ENCODE measurements at places on chromosomes 6 and 20.
A peak's percentile ranks its signal among the peaks of the same experiment; 100 is the strongest.

DNA sequence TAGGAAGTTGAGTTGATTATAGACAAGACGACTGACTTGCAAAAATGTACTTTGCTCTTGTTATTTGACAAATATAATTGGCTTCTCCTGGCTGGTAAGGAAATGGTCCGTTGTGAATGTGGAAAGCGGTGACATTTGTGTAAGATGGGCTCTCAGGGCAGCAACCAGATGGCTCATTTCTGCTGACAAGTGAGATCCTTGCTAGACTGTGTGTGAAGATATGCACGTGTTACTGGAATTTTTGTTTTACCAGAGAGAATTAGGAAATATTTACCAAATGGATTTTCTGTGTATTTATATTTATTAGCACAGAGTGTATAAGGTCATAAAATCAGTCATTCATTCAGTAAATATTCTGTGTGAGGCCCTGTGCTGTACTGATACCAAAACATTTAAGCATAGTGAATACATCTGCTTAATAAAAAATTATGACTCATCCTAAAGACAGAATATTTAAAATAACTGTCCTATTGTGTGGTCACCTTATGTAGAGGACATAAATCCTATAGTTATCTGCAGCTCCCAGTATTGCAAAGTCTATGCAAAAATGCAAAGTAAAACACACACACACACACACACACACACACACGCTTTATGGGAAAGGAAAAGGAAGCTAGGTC is 109.9 kb upstream of the ASF1A start:
- DNase-seq: no peak

GRCh38 chr6:41626917-41627316 is 11.4 kb upstream of the MDFI start:
- no peak for DNase-seq

GRCh38 chr6:80376411-80376810 is 269.9 kb downstream of the BCKDHB start:
- no peak for DNase-seq

- DNase-seq: peak; percentile 81
Observed at GRCh38 chr20:46117704-46118467, at the start of gene CD40. TSS of gene CD40 (plus strand) at chr20:46118314. CDS start at chr20:46118344, 30 bp downstream.

GRCh38 chr6:106446983-106447382 is 86.5 kb downstream of the CRYBG1 start:
- no peak for DNase-seq

DNA sequence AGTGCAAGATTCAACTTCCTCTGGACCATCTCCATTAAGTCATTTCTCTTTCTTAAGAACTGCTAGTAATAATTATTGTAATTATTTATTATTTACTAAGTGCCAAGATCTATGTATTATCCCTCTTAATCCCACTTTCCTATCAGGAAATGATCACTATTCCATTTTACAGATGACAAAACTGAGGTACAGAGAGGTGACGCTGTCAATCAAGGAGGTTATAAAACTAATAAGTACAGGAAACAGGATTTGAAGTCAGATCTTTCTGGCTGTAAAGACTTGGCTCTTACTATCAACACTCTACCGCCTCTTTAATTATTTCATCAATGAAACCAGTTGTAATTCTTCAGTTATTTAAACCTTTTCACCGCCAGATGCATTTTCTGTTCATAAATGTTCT is 37.4 kb downstream of the BLOC1S5 start:
- DNase-seq: no peak

DNA sequence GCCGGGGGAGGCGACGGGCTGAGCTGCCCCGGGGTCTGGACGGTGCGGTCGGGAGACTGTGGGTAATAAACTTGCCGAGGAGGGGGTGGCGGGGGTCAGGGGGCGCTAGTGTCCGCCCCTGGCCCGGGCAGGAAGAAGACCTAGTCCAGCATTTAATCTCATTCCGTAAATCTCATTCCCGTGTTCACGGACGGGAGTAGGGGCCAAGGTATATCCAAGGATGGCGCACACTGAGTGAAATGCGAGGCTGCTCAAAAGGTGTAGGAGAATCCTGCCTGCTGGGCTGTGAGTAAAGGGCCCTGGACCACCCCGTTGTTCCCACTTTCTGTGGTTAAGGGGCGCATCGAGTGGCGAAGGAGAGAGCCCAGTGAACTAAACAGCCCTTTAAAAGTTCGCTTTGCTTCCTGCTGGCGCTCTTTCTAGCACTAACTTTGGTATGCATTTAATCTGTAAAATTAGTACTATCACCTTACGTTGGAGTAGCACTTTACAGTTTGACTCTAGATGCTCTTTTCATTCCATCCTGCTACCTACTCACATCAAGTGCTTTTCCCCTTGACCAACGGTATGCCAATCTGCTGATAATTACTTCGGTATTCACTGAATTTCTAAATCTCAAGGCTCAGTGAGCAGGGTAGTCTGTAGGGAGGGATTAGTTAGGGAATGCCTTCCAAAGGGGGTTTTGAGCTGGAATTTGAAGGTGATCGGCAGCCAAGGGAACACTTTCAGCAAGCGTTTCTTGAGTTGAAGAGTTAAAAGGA is 730 bp downstream of the PARD6B start:
- DNase-seq: no peak

DNA sequence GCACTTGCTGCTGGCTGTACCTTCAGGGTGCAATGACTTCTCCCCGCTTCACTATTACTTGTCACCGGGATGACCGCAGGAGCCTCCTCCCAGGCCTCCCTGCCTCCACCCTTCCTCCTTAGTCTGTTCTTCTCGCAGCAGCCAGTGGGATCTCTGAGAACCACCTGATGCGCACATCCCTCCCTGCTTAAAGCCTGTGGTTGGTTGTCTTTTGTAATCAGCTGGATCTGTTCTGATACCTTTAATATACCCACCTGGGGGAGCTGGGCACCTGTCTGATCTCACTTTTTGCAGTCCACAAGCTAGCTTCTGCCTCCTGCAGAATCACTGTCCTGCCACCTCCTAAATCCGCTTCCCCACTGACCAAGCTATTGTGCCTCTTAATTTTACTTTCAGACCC is 34.6 kb downstream of the TOX2 start:
- DNase-seq: no peak

- DNase-seq: peak; percentile 87
Observed at GRCh38 chr6:11043961-11044711, at the start of gene ELOVL2. TSS of gene ELOVL2 (minus strand) at chr6:11044305. CDS start at chr6:11044230, 75 bp downstream.

GRCh38 chr20:60136645-60137401 is 178.6 kb downstream of the CDH26 start:
- no peak for DNase-seq

DNA sequence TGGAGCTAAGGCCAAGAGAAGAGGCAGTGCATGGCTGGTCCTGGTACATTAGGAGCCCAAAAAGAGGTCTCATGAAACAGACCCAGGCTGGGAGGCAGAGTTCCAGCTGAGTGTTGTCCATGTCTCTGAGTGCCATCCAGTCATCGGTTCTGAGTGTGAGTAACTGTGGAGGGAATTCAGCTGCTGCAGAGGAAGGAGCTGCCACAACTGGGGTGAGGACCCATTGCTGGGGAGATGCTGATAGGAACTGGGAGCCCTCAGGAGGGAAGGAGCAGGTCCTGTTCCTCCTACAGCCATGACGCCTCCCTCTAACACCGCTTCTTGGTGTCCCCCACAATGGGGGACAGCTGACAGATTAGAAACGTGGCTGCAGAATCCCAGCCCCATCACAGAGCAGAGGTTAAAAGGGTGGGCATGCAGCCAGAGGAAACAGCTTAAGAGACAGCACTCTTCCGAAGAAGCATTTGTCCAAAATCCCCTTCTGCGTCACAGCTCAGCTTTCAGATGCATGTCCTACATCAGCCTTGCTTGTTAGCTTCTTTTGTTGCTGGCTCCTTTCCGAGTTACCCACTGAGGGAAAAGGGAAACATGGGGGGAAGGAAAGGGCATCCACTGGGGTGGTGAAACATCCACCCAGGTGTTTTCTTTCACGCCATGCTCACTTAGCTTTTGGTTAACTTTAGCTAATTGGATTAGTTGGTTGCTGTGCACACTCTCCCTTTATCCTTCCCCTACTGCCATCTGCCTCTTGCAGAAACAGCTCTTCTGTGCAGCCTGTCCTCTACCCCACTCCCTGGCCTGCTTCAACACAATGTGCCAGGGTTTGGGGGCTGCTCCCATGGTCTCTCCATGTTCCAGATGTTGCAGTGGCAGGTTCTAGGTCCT is 239.2 kb downstream of the SYNDIG1 start:
- no peak for DNase-seq

DNA sequence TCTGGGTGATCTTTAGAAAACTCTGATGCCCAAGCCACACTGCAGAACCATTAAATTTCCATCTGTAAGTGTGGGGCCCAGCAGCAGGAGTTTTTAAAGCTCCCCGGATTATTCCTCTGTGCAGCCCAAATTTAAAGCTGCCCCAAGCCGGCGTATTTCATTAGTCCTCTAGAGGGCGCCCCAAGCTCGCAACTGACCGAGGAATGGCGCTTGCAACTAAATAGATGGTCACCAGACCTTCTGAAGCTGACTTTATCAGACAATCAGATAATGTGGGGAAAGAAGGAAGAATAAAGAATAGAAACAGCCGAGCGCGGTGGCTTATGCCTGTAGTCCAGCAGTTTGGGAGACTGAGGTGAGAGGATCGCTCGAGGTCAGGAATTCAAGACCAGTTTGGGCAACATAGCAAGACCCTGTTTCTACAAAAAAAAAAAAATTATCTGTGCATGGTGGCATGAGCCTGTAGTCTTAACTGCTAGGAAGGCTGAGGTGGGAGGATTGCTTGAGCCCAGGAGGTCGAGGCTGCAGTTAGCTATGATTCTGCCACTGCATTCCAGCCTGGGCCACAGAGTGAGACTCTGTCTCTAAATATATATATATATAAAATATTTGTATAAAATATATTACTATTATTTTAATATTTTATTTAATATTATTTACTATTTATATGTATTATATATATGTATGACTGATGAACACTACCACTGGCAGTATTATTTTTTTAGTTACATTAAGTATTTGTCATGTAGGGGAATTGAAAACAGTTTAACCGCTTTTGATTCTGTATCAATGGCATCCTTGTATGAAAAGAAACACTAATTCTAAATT is 56.0 kb downstream of the OTOR start:
- DNase-seq: peak; percentile 77

- peak; percentile 91 for DNase-seq
Observed at GRCh38 chr20:25000268-25000801, 7.8 kb upstream of the APMAP start.

DNA sequence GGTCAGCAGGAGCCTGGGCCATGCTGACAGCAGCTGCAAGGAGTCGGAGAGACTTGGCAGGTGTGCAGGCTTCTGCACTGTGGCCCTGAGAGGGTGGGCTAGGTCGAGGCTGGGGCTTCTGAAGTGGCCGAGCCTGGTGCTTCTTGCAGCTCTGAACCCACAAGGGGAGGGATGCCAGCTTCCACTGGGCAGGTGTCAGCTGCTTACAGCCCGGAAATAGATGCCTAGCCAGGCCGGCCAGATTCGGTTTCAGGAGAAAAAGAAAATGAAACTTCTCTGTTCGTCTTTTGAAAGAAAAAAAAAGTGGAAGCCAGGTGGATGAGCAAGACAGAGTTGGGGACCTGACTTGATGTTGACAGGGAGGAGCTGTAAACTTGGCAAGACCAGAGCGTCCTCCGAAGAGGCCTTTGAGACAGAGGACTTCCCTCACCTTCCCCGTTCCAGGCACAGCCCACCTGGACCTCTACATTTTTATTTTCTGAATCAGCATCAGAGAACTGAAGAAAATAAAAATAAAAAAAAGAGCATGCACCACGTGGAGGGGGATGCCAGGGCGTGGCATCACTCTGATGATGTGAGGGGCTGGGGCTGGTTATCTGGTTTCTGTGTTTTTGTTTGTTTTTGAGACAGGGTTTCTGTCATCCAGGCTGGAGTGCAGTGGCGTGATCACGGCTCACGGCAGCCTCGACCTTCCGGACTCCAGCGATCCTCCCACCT is at the start of gene ZBP1:
ZBP1 (minus strand) TSS at position 153 of the 717 bp plus-strand sequence; CDS start at position 22, 131 bp downstream.
- no peak for DNase-seq

DNA sequence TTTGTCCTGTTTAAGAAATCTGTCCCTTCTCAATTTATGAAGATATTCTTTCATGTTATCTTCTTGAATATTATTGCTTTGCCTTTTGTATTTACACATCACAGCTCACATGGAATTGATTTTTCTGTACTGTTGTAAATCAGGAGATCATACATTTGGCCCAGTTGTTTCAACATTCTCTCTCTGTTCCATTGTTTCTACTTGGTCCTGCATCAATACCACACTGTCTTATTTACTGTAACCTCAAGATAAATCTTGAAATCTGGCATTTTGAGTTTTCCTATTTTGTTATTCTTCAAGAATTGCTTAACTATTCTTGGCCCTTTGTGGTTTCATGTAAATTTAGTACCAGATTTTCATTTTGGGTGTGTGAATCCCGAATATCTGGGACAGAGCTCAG is 121.7 kb upstream of the CCN2 start:
- DNase-seq: peak; percentile 22

DNA sequence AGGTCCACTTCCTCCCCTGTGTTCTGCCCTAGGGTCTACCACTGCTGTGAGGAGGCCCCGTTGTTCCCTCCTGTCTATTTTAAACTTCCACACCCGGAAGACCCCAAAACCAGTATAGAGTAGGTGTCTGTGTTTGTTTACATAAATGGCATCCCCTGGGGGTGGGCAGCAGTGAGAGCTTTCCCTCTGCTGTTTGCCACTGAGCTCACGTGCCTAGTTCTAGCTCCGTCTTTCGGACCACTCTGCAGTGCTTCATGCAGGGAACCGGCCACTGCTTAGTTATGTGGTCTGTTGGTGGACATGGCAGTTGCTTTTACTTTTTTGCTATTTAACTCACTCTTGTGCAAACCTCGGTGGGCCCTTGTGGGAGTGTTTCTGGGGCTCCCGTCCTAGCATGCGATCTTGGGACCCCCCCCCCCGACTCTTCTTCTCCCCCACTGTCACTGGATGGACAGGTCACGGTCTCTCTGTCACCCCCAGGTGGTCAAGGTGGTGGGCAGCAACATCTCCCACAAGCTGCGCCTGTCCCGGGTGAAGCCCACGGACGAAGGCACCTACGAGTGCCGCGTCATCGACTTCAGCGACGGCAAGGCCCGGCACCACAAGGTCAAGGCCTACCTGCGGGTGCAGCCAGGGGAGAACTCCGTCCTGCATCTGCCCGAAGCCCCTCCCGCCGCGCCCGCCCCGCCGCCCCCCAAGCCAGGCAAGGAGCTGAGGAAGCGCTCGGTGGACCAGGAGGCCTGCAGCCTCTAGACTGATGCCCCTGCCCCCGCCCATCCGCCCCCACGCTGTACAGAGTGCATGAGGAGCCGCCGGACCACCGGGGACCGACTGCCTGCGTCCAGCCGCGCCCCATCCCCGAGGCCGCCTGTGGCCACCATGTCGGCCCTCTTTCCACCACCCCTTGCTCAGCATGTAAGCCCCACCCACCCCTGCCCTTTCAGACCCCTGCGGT is 40.9 kb downstream of the VSTM2L start:
- peak; percentile 9 for DNase-seq
